ENCODE measurements at places on chromosomes 11 and 22.

DNA sequence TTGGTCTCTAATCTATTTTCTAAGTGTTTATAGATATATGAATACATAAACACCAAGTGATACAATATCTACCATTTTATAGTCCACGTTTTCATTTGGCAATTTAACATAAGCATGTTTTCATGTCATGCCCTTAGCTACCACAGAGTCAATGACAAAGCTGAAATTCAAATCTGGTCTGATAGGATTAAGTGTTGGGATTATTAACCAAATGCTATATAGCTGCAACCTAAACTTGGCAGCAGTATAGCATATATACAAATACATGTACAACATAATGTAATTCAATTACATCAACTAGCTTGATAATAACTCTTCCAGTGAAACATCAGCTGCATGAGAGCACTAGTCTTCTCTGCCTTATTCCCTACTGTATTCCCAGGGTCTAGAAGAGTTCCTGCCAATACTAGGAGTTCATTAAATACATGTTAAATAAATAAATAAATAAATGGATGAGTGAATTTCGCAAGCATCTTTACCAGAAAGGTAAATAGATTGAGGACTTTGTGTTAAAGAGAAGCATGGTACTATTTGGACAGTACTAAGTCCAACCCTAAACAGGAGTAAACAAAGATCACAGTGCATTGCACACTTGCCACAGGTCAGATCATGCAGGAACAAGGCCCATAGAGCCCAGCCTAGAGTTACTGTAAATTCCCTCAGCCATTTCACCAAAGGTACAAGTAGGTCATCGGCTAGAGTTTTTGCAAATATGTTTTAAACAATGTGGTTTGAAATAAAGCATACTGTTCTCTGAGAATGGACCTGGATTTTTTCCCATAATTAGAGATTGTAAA lies 12.8 kb downstream of the SAA4 start:
- DNase-seq, result no peak

DNA sequence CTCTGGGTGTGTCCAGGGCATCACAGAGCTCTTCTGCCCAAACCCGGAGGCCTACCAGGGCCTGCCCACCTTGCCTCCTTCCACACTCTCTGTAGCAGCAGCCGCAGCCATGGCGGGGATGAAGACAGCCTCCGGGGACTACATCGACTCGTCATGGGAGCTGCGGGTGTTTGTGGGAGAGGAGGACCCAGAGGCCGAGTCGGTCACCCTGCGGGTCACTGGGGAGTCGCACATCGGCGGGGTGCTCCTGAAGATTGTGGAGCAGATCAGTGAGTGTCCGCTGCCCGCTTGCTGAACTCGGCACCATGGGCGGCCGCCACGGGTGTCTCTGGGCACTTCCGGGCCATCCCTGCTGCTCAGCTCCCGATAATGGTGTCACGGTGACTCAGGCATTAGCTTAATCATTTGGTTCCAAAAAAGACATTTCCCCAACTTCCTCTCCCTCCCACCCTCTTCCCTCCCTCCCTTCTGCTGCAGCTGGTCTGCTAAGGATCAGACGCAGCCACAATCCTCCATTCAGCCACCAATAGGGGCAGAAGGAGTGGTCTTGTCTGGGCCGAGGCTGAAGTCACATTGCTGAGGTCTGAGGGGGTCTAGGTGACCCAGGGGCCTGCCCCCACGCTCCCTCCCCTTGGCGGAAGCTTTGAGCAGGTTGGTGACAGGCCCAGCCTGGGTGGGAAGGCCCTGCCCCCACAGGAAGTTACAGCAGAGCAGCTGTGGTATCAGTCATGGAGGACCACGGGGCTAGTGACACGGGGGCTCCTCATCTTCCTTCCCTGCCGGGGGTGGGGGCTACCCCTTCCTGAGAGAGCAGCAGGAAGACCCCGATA lies 950 bp downstream of the FERMT3 start:
- DNase-seq, result peak; percentile 80

- peak; percentile 83 for DNase-seq
Measured at GRCh38 chr22:41857155-41857859, 24.4 kb downstream of the SREBF2 start.

DNA sequence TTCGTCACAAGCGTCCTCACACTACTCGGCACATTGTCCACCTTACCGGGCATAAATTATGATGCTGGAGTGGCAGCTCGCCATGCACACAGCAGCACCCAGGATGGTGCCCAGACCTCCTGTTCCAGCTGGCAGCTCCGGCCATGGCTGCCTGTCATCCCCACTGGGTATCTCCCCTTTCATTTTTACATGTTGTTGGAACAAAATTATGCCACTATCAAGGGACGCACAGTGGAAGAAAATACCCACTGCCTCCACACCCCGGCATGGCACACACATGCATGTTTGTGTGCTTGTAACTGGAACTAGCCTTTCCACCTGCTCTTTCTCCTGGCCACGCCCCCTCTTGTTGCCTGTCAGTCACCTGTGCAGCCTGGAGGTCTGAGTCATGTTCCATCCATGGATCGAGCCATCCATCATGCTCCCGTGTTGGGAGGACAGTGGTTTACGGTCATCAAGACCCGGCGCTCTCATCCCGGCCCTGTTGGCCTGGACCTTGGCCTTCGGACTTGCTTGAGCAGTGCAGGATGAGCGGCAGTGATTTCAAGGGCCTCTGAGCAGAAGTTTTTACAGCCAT lies 1069.6 kb downstream of the BRD1 start:
- no peak for DNase-seq

DNA sequence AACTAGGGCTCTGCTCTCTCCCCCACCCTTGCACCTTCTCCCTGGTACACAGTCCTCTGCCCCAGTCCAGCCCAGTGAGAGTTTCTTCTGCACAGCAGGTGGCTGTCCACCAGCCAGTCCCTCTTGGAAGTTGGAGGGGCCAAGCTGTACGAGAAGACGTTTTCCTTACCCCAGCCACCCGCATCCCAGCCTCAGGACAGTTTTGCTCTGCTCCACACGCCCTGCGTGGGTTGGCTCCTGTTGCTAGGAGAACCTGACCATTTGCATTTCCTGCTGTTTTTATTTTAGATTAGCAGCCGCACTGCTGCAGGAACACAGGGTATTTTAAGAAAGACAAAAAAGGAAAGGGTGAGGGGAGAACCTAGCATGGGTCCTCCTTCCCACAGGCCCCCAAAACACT lies 17.6 kb upstream of the NRGN start:
- no peak for DNase-seq

GRCh38 chr11:455566-456147 lies 5.6 kb downstream of the PTDSS2 start:
- DNase-seq, result no peak
